Coronary artery (tissue), 2 donors: ENCODE measurements at places on chromosomes 6 and 20.

- DNase-seq, result no peak
Observed at GRCh38 chr6:1486387-1486786, 97.0 kb downstream of the FOXF2 start.

GRCh38 chr6:25449774-25450173 lies 170.6 kb downstream of the CARMIL1 start:
- no peak for DNase-seq

- DNase-seq, result no peak
Observed at GRCh38 chr6:89311853-89312531, 3.1 kb downstream of the GABRR2 start.

DNA sequence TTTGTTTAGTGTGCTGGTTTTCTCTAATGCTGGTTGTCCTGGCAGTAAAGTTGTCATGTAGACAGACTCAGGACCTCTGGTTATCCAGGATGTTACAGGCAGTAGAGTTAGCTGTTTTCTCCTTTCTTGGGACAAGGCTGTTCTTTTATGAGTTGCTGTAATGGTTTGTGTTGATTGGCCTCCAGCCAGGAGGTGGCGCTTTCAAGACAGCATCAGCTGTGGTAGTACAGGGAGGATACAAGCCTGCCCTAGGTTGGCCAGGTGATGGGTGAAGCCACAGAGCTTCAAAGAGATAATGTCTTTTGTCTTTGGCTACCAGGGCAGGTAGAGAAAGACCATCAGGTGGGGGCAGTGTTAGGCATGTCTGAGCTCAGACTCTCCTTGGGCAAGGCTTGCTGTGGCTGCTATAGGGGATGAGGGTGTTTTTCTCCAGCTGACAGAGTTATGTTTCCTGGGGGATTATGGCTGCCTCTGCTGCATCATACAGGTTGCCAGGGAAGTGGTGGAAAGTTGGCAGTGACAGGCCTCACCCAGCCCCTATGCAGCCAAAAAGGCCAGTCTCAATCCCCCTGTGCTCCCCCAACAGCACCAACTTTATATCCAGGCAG lies 127.2 kb upstream of the TAB2 start:
- DNase-seq, result no peak

DNA sequence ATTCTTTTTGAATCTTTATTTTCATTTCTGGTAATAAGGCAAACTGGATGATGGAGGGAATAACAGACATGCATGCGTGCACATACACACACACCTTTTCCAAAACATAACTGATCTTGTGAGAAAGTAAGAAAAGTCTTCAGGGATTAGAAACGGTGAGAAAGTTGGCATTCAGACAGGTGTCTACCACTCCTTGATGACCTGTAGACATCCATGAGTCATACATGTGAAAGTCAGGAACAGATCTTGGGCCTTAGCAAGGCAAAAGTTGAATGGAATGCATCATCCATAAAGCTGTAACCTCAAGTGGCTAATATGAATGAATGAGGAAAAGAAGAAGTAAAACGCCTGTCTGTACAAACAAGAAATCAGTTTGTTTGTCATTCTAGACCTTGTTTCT lies 97.3 kb downstream of the GRIK2 start:
- no peak for DNase-seq

DNA sequence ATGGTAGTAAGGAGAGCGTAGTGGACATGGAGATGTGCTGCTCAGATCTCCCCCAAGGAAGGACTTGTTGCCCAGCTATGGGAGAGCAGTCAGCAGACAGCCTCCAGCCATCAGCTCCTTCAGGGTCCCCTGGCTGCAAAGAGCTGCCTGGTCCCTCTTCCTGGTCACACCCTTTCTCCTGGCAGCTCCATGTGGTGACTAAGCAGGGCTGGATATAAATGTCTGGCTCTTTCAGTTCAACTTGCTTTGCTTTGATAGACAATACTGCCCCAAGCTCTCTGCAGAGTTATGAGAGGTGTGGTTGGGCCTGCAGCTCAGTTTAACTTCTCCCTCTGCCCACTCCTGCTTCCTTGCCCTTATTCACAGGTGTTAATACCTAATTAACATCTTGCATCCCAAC lies 64.1 kb upstream of the DDR1 start:
- peak; percentile 82 for DNase-seq

DNA sequence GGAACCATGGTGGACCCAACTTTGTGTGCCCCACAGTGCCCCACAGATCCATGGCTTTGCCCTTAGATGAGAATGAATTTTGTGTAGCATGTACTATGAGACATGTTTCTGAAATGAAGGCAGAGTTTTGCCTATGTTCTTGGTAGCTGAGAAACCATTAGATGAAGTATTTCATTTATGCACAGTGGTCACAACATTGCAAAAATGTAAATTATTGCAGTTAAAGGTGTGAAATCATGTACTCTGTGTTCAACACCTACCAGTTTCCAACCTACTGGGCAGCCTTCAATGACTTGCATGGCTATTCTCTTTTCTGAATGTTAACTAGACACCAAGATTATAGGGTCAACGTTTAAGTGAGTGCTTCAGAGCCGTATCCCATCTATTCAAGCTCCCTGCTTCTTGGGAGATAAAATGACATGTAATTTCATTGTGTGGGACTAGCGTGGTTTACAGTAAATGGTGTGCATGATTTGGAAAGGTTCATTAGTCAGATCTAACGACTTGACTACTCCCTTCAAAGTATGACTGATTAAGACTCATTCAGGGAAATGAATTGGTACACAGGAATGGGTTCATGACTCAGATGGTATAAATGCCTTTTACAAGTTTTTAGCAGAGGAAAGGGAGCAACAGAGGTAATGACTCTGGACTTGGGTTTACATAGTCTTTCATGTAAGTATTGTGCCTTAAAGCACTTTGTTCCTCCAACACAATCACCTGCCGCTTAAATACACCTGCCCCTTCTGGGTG lies 106.1 kb upstream of the AKIRIN2 start:
- no peak for DNase-seq

DNA sequence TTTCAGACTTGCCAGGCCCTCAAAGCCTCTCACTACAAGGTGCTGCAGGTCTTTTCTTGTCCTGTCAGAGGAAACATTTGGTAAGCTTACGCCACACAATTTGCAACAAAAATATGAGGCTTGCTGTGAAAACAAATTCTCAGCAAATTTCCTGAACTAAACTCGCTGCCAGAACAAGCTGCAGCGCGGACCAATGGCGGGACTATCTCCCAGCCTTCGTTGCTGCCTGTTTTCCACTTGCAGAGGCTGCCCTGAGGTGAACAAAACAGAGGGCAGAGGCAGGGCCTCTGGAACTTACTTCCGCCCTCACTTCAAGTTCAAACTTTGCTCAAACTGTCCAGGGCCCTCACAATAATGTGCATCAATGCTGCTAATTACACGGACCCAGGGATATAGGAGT lies 12.4 kb downstream of the UQCC2 start:
- no peak for DNase-seq

DNA sequence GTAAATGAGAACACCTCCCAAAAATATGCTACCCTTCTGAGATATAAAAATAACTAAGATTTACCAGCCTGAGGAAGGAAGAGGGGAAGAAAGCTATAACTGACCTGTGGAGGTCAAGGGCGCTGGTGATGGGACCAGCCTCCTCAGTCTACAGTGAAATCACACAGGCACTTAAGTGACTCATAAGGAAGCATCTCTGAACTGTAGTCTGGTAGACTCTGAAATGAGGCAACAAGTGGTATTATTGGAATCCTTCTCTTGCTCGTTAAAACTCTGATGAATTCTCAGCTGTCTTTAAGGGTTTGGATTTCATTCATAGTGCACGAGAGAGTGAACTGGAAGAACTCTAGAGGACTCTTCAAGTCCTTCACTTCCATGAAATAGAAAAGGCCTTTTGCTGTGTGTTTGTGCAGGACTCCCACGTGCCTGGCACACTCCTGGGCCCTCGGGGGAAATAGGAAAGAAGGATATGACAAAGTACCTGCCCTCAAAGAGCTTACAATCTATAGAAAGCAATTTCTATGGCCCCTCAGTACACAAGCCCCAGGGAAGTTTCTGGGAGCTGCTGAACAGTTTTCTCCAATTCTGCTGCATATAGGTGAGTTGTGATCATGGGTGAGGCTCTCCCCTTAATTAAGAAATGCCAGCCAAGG lies 231.8 kb upstream of the RREB1 start:
- DNase-seq, result no peak

DNA sequence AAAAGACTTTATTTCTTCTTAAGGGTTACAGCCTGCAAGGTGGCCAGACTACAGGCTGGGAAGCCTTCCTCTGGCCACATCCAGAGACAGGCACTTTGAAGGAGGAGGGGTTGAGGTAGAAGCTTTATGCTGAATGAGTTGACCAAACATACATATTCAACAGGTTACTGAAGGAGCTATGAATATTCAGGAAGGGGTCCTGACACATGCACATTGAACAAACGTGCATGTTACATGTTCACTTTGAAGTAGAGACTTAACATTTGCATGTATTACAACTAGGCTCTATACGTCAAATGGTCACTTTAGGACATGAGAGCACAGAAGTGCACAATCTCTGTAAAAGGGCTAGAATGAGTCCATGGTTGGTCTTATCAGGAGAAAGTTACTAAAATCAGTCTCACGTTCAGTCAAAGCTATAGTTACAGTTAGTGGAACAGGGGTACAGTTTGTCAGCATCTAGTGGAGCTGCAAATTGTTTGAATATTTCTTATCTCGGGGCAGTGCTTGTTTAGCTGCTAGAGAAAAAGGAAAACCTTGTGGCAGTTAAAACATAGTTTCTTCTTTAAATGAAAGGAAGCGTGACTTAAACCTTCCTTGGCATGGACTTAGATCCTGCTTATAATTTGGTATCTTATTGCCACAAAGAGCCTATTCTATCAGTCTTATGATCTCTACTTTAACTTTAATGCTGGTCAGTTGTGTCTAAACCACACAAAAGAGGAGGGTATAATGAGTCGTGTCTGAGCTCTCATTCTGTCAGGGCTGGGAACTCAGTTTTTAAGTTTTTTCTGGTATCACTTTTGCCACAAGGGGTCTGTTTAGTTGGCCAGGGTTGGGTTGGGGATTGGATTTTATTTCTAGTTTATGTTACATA lies 4.6 kb upstream of the ZSCAN9 start:
- no peak for DNase-seq

- DNase-seq, result peak; percentile 78
Observed at GRCh38 chr20:23235173-23236027, 115.2 kb upstream of the NXT1 start.

DNA sequence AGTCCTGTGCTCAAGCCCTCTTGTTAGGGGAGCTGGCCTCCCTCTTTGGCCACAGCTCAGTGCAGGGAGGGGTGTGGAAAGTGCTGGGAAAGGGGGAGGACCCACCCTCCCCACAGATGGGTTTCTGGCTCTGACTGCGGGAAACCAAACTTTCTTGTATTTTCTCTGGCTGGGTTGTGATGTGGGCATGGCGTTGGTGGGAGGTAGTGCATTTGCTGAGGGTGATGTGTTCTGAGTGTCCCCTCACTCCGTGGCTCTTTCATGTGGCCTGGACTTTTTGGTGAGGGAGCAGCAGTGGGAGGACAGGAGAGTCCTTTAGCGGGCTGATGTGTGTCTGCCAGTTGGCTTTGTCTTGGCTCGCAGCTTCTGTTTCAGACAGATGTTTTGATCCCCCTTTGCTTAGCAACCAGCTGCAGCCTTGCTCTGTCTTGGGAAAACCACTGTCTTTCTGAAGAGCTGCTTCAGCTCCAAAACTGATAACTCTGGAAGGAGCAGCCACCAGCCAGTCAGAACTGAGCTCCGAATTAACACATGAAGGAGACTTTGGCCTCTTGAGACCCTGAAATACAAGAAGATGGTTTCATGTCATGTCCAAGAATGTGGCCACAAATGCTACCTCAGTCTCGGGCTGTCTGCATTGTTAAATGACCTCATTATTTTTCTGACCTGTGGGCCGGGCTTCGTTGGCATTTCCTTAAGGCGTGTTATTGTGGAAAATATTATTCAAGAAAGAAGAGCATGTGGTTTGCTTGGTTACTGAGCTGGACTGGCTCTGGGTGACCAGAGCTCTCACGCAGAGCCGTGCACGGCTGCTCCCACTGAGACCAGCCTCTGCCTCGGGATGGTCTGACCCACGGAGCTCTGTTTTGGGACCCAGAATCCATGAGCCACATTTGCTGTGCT lies 21.5 kb downstream of the SYNJ2 start:
- peak; percentile 88 for DNase-seq

GRCh38 chr6:26121141-26122004 lies 34.1 kb downstream of the HFE start:
- no peak for DNase-seq

DNA sequence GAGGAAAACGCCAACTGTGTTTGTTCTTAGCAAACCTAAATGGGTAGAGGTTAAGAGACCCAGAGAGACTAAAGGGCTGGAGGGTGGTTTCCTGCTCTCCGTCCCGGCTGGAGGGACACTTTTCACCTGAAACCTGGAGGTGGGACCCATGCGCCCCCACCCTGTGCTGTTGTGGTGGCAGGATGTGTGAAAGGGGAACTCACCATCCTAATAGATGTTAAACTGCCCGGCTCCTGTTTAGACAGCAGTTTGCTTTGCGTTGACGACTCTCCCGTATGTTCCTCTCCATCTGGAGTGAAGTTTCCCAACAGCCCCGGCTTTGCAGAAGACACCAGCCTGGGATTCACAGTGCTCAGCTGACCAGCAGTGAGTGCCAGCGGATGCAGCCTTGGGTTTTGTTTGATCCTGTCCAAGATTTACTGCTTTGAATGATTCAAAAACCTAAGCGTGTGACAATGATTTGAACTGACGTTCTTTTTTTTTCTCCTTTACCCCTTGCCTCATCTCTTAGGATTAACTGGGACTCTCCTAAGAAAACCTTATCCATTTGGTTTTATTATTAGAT lies 66.0 kb downstream of the CDH4 start:
- no peak for DNase-seq

DNA sequence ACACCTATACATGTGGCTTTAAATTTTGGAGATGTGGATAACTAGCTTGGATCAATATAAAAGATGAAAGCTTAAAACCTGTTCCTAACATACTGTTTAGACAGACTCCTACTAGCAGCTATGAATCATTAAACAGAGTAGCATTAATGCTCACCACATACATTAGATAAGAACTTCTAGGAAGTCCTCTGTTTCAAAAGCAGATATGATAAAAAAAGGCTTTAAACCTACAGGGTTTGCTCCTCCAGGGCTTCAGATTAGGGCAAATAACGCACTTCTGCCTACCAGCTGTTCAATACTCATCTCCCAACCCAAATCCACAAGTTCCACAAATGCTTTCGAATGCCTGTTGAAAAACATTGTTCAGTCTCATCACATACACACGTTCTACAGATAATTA lies 1.5 kb downstream of the REPS1 start:
- no peak for DNase-seq

- no peak for DNase-seq
Observed at GRCh38 chr6:54134935-54135334, 23.7 kb downstream of the MLIP start.

GRCh38 chr20:607476-607875 lies 2.6 kb downstream of the TCF15 start:
- no peak for DNase-seq

DNA sequence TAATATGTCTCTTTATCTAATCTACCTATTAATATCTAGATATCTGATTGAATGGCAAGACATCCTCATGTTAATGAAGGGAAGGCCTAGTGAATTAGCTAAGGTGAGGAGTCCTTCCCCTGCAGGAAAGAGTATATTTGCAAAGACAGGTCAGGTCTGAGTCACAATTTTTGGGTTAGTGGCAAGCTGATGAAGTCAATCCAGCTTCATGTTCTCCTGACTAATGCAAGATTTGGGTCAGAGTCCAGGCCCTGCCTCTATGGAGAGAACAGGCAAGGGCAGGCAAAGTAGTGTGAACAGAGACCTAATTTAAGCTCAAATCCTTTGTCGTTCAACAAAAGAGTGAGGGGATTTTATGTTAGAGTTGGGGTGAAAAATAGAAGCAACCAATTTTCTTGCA lies 496.7 kb downstream of the BMP2 start:
- DNase-seq, result no peak

- no peak for DNase-seq
Observed at GRCh38 chr6:100100776-100101175, 106.8 kb upstream of the MCHR2 start.

GRCh38 chr6:5814116-5814515 lies 192.6 kb downstream of the NRN1 start:
- no peak for DNase-seq
